ENCODE measurements at places on chromosomes 16 and 17.

DNA sequence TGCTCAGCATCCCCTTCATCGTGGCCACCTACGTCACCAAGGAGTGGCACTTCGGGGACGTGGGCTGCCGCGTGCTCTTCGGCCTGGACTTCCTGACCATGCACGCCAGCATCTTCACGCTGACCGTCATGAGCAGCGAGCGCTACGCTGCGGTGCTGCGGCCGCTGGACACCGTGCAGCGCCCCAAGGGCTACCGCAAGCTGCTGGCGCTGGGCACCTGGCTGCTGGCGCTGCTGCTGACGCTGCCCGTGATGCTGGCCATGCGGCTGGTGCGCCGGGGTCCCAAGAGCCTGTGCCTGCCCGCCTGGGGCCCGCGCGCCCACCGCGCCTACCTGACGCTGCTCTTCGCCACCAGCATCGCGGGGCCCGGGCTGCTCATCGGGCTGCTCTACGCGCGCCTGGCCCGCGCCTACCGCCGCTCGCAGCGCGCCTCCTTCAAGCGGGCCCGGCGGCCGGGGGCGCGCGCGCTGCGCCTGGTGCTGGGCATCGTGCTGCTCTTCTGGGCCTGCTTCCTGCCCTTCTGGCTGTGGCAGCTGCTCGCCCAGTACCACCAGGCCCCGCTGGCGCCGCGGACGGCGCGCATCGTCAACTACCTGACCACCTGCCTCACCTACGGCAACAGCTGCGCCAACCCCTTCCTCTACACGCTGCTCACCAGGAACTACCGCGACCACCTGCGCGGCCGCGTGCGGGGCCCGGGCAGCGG lies 3.2 kb downstream of the UTS2R start:
- DNase-seq: no peak

GRCh38 chr17:70675070-70675590 lies 505.8 kb downstream of the KCNJ2 start:
- DNase-seq: no peak

- no peak for DNase-seq
Measured at GRCh38 chr16:20854963-20855362, 45.2 kb downstream of the DCUN1D3 start.

GRCh38 chr17:8746501-8747236 lies 2.0 kb upstream of the CCDC42 start:
- no peak for DNase-seq

DNA sequence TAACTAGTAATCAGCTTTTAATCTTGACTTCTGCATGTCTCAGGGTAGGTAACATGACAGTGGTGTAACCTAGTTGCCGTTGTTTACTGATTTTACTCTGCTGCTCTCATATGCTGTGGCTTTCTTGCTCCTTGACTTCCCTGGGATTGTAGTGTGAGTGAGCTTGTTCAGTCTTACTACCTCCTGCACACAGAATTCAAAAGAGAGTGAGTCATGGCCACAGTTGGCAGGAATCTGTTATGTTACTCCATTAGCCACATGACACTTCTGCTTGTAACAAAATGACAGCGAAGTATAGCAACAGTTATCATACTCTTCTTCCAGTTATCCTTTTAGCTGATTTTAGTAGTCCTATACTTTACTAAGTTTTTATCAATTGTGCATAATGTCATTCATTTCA lies 18.8 kb downstream of the TNRC6A start:
- no peak for DNase-seq

DNA sequence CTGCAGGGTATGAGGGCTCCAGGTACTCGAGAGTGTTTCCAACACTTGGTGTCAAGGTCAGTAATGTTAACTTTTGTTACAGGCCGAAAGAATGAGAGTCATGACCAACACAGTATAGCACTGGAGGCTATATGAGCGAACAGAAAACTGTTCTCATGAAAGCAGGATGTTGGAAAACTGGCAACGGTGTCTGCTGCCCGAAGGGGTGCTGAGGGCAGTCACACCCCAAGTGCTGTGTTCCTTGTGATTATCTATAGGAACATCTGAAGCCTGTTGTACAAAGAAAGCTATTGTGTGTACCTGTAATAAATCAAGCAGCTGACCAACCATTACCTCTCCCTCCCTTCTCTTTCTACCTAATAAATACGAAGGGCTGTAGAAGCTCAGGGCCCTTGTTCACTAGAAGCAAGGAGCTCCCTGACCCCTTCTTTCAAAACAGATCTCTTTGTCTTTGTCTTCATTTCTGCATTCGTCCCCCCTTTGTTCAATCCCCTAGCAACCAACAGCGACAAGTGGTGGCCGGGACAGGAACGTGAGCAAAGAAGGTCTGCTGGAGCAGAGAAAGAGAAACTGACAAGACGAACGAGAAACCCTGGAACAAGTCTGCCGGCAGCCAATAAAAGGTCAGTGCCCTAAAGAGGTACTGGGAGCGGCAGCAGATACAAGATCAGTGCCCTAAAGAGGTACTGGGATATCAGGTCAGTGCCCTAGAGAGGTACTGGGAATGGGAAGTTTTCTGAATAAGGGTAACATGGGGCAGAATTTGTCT lies 7.6 kb downstream of the CD300LD start:
- no peak for DNase-seq

DNA sequence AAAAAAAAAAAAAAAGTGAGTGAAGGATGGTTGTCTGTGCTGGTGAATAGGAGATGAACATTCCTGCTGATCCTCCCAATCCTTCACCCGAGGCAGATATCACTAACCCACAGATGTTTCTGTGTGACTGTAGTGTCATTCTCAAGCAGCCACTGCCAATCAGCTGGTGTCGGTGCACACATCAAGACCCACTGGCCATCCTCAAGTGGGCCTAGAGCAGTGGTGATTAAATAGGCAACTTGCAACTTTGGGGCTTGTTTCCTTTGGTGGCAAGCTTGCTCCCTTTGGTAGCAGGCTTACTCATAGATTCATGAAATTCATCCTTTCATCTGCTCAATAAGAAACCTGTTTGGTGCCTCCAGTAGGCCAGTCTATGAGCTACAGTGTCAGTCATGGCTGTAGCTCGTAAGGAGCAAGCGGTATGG lies 51.1 kb upstream of the LGALS9 start:
- DNase-seq: no peak

- DNase-seq: no peak
Measured at GRCh38 chr17:68431661-68432071, 25.6 kb downstream of the WIPI1 start.

DNA sequence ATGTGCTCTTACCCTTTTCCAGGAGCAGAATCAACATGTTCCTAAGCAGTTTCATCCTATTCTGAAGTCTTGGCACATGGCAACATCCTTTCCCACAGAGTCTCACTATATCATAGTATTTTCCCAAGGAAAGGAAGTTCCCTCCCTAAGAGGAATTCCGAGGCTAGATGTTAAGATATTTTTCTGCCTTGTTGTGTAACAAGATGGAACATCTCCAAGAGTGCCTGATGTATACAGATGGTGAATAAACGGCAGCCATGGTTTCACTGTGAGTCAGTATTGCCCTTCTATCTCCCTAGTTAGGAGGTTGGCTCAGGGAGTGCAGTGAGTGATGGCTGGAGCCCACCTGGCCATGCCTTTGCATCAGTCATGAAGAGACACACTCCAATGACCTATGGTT lies 48.2 kb downstream of the SPACA3 start:
- DNase-seq: no peak

- no peak for DNase-seq
Measured at GRCh38 chr17:57186226-57187019, 69.9 kb upstream of the MSI2 start.

DNA sequence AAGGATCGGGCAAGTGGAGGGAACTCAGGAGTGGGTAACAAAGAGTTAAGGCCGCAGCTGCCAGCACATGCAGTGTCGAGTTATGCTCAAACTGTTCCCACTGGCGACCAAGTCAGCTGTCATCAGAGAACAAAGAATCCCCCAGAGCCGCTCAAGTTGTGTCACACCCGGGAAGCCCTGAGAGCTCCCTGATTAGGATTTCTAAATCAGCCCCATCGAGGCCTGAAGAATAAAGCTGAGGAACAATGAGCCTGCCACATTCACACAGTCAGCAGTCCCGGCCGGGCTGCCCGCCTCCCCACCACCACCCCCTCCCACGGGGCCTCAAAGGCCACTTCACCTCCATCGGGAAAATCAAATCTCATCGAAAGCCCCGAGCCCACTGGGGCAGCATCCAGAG lies 84.5 kb downstream of the SOX9 start:
- no peak for DNase-seq

DNA sequence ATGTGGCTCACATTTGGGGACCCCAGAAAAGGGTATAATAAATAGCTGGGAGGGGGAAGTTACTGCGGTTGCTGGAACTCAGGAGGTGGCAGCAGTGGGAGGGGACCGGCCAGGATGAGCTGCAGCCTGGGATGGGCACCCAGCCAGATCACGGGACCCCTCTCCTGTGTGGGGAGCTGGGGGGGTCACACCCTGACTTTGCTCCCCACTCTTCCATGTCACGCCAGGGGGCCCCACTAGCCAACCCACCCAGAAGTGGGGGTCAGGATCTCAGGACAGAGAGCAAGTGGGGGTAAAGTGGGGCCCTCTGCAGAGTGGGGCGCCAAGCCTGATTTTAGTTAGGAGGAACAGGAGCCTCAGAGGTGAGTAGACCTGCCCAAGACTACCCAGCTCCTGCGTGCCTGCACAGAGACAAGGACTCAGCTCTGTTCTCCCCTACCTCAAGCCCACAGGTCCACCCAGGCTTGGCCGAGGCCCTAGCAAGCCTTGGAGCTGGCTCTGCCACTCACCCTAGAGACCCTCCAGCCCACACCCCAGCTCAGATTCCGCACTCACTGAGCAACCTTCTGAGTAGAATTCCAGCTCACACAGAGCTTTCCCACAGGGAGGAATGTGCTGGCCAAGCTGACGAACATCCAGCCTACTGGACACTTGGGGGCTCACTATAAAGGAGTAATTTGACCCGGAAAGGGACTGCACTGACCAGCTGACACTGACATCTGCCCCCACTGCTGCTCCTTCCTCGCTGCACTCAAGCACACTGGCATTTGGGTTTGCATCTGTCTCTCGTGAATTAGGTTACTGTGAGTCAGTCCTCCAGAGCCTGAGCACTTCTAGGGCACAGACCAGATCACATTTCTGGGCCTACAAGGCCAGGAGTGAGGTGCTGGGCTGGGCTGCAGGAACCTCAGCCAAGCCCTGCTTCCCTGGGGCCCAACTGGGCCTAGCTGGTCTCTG lies 310.1 kb downstream of the C16orf95 start:
- DNase-seq: no peak

- no peak for DNase-seq
Measured at GRCh38 chr16:83870830-83871229, 28.1 kb upstream of the MLYCD start.

DNA sequence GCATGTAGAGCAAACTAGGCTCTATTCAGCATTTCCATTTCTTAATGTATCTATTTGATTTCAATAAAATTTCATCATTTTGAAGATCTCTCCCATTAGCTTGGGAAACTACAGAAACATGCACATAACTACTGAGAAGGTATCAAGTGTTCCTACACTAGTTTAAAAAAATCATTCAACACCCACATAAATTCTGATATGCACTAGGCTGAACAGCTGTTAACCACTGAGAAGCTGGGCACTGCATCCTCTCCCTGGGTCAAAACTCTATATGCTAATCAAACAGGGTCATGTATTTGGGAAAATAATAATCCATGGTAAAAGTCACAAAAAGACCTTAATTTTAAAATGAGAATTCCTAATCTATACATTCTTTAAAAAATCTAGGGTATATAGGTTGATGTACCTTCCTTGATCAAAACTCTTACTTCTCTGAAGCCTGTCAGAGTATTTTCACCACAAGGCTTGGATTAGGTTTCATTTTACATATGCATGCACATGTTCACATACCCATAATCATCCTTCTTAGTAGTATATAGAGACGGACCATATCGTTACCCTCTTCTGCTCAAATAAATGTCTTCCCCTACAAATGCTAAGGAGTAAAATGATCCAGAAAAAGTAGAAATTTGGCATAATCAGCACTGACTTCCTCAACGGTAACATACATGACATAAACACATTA lies 57.2 kb downstream of the KANSL1 start:
- no peak for DNase-seq

- no peak for DNase-seq
Measured at GRCh38 chr17:78428836-78429617, 50.6 kb downstream of the PGS1 start.

- DNase-seq: no peak
Measured at GRCh38 chr17:69672924-69673323, 258.4 kb downstream of the MAP2K6 start.

DNA sequence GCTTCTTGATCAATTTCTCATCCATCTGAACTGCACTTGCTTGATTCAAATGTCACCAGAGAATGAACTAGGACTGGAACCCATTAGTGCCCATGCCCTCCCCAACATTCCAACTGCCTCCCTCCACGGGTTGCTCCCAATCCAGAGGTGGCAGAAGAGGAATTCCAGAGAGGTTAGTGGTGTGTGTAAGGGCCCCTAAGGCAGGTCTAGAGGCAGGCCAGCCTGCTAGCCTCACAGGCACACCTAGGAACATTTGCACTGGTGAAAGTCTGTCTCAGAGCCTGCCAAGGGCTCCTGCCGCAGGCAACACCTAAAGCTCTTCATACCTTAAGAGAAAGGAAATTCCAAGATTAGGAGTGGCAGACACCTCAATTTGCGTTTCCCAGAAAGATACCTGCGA lies 21.2 kb upstream of the CMTM4 start:
- no peak for DNase-seq

DNA sequence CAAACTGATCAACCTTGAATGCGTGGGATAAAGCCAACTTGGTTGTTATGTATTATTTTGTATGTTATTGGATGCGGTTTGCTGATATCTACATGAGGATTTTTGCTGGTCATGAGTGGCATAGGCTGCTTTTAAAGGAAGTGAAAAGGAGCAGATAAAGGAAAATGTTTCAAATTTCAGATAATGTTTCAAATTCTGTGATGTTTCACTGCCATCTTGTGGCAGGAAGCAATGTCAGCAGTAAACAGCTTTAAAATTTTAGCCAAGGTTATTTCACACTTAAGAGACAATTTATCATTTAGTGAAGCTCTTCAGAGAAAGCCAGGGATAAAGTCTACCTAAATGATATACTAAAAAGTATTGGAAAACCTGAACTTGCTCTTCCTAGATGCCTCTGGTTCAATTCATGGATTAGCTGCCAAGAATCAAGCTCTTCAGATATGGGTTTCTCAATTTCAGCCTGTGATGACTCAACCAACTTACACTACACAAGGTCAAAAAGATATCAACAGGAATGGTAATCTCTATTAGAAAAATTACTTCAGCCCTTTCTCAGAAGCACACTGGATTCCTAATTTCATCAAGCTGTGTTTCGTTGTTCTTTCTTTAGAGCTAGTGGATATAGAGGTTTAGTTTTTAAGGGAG lies 136.0 kb upstream of the C17orf78 start:
- DNase-seq: peak; percentile 11

- DNase-seq: no peak
Measured at GRCh38 chr16:86317813-86318650, 192.3 kb upstream of the FOXF1 start.

Measured in NCI-H1436 treated with DMSO at 0.1 percent for 48 hours (cell line).